Stimulated activated naive CD4-positive, alpha-beta T cell treated with Interleukin-2 at 50 U/mL for 16 hours (primary cell): ENCODE measurements at places on chromosomes 13 and 19.
A peak's percentile ranks its signal among the peaks of the same experiment; 100 is the strongest.

DNA sequence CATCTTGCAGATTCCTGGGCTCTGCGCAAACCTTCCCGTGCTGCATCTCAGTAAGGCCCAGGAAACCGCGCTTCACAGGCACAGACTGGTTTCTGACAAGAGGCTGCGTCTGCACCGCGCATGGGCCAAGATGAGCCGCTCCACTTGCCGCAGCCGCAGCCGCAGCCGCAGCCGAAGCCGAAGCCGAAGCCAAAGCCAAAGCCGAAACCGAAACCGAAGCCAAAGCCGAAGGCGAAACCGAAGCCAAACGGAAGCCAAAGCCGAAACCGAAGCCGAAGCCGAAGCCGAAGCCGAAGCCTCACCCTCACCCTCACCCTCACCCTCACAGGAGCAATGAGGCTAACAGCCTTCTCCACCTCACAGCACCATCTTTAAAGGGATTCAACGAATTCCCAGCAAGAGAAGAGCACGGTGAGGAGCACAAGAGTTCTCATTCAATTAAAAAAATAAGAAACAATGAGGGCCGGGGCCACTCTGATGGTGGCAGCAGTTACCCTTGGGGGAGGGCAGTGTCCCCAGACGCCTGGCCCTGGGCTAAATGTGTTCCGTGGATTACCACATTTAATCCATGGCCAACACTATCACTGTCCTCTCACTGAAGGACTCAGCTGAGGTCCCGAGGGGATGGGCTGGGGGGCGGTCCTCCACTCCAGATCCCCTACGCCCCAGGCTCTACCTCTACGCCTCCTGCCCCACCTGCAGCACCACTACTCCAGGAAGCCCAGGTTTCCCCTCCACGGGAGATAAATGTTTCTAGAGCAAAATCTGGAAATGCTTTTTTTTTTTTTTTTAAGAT, 29.1 kb downstream of the ZNF787 start:
- DNase-seq = peak; percentile 52

- no peak for DNase-seq
Measured at GRCh38 chr19:39906283-39906682, 28.2 kb downstream of the FCGBP start.

DNA sequence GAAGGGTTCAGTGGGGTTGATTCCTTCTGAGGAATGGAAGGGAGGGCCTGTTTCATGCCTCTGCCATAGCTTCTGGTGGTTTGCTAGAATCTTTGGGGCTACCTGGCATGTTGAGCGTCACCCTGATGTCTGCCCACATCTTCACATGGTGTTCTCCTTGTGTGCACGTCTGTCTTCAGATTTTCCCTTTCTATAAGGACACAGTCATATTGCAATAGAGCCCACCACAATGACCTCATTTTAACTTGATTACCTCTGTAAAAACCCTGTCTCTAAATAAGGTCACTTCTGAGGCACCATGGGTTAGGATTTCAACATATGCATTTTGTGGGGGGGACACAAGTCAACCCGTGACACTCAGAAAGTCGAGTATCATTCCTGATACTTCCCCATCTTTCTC, 257.9 kb downstream of the COG6 start:
- no peak for DNase-seq

GRCh38 chr13:87536899-87537298, 134.3 kb upstream of the SLITRK5 start:
- DNase-seq = no peak

DNA sequence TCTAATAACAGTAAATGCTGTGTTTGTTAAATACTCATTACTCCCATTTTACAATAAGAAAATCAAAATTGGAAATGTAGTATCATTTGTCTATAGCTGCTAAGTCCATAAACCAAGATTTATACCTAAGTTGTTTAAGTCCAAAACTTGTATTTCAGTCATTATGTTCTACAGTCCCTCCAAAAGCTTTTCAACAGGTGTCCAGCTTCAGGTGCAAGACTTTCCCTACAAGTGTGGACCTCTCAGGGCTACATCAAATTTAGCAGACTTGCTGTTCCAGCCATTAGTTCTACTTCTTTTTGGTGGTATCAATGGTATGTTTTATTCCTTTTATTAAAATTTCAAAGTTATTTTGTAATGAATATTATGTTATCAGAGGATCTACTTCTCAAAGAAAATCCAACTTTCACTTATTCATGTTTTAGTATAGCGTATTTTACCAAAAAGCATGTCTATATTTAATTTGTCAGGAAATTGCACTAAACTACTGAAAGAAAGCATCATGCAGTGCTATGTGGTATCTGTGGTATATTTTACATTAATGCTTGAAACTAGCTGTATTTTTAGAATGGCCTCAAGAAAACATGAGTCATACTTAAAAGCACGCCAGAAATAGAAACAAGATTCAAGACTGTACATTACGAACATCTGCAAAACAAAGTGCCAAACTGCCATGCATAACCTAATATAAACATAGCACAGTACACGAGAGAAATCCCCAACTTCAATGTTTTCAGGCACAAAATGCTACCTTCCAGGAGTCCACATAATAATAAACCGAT, 44.5 kb downstream of the VWA8 start:
- DNase-seq = no peak

- no peak for DNase-seq
Measured at GRCh38 chr13:66971004-66971403, 259.1 kb downstream of the PCDH9 start.

DNA sequence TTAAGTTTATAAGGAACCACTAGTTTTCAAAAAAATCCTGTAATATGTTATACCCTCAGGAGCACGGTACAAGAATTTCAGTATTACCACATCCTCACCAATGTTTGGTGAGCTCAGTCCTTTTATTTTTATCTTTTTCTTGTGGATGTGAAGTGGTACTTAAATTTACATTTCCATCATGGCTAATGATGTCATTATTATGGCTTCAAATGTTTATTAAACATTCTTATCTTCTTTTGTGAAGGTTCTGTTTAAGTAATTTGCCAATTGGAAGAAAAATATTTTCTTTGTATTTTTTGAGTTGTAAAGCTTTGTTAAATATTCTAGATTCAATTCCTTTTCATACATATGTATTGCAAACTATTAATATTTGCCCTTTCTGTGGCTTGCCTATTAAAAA, 291.0 kb downstream of the ENOX1 start:
- no peak for DNase-seq

GRCh38 chr13:104678161-104678560, 1611.9 kb upstream of the SLC10A2 start:
- no peak for DNase-seq
